Stimulated activated CD4-positive, alpha-beta T cell treated with anti-CD3 and anti-CD28 coated beads, Interleukin-15, amount 100 ng/mL, for 48 hours (primary cell): ENCODE measurements at places on chromosomes 4 and X.

- no peak for DNase-seq
These were observed 1131.6 kb upstream of the PCDH7 start for GRCh38 chr4:29588617-29589016.

DNA sequence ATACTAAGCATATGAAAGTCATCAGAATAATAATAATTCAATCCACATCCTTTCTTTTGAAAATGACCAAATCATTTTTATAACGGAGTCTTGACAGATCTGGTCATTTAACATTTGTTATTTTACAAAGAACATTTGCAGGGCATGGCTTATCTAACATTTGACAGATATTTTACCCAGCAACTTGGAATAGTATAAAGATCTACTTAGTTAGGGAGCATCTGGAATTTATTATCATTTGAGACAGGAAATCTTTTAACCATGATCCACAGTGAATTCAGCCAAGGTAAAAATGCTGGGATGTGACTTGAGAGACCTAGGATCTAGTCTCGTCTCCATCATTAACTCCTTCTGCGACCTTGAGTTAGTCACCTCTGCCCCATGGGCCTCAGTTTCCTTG is 22.4 kb downstream of the STARD8 start:
- DNase-seq: no peak

- no peak for DNase-seq
These were observed 41.4 kb upstream of the MAB21L2 start for GRCh38 chr4:150540536-150540935.

DNA sequence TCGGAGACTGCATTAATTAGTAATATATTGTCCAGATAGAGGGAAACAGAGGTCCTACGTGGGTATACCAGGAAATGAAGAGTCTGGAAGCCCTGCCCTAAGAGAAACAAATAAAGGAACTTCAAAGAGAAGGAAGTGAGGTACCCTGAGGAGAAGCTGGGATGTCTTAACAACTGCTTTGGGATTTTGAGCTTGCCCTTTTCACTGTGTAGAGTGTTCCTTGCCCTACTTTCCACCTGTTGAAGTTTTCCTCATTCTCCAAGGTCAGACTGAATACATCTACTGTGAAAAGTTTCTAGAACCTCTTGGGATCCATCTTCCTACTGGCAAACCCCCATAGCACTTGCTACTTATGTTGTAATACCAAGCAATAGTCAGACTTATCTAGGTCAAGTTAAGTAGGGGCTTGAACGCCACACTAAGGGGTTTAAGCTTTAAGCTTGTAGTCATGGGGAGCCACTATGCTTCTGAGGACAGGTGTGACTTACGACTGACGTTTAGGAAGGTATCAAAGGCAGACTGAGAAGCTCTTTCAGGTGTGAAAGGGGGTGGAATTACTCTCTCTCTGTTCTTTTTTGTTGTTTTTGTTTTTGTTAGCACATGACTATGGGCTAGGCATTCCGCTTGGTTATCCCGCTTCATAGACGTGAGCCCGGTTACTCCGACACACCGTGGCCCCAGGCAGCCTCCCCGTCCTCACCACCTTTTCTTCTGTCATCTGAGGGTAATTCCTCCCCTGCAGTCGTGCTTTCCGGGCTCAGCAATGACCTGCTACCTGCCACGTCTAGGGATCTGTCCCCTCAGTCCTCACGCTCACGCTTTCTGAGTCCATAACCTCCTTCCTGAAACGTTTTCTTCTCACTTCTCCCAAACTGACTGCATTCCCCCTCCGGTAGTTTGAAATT is 959 bp upstream of the REST start:
- no peak for DNase-seq

DNA sequence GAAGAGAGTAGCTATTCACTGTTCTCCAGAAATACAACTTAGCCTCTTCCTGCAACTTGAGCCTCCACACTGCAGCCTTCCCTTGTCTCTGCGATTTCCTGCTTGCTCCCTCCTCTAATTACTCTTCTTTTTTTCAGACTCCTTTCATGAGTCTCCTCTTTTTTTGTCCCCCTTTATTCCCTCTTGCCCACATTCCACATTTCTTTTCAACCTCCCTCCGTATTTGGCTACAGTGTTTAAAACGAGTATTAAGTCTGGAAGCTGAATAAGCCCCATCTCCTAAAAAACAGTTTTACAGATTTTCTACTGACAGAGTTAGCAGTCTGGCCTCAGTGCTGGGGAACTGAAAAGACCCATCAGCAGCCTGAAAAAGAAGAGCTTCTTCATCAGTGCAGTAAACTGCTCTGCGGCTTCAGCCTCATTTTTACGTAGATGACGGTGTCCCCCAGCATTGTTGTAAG is 141.5 kb downstream of the TENM3 start:
- DNase-seq: no peak

DNA sequence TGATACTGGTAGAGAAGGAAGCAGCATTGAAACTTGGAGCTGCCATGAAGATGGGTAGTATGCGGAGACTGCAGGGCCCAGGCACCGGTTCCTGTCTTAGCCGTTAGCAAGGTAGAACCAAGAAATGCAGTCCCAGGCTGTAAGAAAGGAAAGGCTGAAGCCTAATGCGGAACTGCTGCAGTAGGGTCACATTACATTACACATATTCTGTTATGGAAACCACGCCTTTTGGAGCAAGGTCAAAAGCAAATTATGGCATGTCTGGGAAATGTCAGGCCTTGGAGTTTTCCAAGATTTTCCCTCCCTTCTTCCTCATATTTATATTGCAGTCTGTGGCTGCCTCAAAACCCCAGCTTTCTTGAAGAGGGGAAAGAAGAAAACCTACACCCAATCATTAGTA is 204.8 kb upstream of the RASGEF1B start:
- no peak for DNase-seq
